ENCODE measurements at places on chromosomes 3 and 15.
A peak's percentile ranks its signal among the peaks of the same experiment; 100 is the strongest.

GRCh38 chr3:151639418-151639740 is 94.3 kb upstream of the AADACL2 start:
- DNase-seq = no peak

- DNase-seq = no peak
Observed at GRCh38 chr3:138594150-138594934, at the start of gene CEP70. TSS of gene CEP70 (minus strand) at chr3:138594260. CDS start at chr3:138572927, 21,333 bp downstream.

DNA sequence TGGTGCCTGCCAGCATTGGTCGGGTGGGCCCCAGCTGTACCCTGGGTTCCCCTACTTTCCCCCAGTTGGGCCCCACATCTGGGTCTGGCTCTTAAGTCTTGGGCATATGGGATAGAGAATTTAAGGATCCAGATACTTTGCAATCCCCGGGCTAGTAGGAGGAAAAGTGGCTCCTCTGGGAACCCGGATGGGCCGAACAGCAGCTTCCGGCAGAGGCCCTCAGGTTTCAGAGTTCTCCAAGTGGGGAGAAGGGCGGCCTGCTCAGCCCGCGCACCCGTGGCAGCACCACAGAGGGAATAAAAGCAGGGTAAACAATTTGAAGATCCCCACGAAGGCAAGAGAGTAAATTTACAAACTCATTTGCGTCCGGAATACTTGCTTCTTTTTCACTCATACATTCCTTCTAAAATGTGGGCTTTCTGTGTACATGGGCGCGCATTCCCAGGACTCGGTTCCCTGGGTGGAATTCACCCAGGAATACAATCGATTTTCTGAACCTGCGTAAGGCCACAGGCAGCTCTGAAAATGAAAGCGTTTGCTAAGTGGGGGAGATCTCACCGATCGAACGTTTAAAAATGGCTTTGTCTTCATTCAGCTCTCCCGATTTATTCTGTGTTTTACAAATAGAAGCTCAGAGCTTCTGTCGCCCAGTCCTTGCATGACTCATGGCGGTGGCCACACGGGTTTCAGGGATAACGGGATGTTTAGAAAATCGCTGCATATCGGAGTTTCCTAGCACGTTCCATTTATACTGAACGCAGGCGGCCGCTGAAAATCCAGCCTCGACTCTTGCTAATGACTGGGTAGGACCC is 74.0 kb upstream of the POLG start:
- no peak for DNase-seq

DNA sequence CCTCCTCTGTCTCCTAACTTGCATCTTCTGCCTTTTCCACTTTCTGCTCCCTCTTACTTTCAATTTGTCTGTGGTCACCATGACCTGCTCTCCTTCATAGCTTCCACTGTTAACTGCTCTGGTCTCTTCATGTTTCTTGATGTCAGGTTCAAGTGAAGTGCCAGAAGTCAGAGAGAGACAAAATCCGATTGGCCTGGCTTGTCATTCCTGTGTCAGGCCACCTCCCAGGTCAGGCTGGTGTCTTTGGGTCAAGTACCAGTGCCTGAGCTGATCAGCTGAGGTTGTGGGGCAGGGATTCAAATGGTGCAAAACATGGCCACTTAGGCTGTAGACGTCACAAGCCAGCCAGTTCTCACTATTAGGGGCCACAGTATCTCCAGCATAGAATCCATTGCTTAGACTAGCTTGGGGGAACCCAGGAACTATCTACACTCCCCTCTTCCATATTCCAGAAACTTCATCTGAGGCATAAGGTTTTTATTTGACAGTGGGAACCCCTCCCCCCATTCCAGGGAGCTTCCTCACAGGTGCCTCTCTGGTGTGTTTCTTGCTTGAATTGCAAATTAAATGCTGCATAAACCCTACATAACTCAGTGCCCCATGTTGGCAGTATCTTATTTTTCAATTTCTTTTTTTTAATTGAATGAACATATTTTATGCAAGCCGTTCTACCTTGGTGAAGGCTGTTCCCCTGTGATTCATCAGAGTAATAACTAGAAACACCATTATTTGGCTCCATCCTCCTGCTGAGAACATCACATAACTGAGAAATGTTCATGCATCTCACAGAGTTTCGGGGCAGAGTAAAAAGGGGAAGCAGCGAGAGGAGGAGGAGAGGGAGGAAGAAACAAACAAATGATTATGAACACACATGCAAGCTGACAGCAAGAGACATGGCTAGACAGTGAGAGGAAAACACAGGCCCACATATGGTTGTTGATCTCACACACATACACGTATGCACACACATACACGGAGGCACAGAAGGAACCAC is 175.8 kb downstream of the TLE3 start:
- DNase-seq = no peak

DNA sequence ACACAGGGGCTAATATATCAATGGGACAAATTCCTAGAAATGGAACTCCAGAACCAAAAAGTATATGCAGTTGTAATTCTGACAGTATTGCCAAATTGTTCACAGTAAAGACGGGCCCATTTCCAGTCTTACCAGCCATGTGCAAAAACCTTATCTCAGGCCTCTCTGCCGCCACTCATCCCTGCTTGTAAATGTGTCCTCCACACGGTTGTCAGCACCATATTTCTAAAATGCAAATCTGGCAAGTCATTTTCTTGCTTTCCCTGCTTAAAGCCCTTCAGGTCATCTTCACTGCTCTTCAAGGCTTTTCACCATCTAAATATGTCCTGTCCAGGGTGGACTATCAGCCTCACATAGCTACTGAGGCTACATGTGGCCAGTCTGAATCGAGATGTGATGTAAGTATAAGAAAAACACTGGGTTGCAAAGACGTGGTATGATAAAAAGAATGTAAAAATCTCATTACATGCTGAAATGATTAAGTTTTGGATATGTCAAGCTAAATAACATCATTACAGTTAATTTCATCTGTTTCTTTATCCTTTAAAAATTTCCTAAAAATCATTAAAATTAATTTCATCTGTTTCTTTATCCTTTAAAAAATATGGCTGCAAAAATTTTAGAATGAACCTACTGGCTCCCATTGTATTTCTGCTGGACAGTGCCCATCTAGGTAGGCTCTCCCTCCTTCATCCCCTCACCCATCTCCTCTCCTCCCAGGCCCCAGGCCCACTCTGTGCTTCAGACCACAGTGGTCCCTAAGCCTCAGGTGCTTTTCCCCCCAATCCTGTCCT is 980 bp downstream of the PARP9 start:
- DNase-seq = no peak

- DNase-seq = no peak
Observed at GRCh38 chr3:156975721-156976120, 149.6 kb downstream of the LEKR1 start.

DNA sequence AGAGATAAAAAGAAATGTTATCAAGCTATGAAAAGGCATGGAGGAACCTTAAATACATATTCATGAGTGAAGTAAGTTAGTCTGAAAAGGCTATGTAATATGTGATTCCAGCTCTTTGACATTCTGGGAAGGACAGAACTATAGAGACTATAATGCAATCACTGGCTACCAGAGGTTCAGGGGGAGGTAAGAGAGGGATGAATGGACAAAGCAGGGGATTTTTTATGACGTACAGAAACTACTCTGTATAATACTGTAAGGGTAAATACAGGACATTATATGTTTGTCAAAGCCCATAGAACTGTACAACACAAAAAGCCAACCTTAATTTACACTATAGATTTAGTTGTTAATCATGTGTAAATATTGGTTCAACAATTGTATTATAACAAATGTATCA is 46.1 kb downstream of the MCTP2 start:
- DNase-seq = no peak

- DNase-seq = no peak
Observed at GRCh38 chr3:38002291-38002876, 11.8 kb downstream of the VILL start.

DNA sequence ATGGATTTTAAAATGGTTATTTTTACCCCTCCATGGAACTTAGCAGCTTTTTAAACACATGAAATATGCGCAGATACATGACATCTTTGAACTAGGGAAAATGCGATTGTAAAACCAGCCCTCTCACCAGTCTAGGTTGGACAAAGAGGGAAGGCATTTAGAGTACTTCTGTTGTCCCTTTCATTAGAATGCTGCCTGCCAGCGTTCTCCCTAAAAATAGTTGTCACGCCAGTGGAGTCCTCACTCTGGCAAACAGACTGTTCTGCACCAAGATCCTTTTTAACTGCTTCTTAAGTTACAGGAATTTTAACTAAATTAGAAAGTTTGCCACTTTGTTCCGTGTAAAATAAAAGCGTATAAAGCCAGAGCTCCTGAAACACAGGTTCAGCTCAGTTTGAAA is 295.3 kb downstream of the VPS13C start:
- no peak for DNase-seq

DNA sequence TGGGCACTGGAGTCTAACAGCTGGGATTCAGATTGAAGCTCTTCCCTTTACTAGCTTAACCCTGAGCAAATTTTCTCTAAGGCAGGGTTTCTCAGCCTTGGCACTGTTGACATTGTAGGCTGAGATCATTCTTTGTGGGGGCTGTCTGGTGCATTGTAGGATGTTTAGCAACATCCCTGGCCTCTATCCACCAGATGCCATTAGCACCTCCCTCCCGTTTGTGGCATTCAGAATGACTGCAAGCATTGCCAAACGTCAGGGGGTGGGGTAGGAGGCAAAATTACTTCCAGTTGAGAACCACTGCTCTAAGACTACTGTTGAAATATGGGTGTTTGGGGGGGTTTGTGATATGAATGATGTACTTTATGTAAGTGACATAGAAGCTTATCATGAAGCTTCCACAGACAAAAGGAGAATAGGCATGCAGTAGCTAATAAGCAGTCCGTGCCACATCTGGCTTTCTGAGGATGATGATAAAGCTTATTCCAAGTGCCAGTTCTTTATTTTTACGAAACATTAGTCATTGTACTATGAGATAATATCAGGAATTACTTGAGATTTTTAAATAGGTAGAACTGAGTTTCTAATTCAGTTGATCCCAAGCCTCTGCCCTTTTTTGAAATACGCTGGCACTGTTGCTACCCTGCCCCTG is 39.3 kb downstream of the NKIRAS1 start:
- DNase-seq = peak; percentile 74

GRCh38 chr15:78195735-78196201 is 38.6 kb downstream of the ACSBG1 start:
- DNase-seq = peak; percentile 8

DNA sequence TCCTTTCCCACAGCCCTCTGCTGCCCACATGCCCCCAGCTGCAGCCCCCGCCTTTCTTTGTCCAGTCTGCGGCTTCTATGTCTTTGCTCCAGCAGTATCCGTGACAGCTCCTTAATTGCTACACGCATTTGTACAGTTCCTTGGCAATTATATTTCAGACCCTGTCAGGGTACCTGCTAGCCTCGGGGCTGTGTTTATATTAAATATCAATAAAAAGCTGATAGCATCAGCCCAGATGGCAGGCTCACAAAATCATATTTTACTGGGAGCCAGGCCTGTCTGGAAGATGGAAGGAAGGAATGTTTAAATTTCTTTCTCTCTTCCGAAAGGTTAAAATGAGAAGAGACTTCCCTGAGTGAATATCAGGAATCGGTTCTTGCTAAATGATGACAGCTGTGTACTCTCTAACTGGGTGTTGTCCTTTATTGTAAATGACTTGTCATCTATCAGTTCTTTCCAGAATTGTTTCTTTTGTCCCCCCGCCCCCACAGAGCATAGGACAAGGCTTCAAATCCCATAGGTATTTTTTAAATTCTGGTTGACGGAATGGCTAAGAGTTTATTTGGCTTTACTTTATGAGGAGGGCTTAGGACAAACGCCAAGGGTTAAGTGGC is 378.1 kb downstream of the LRTM1 start:
- DNase-seq = no peak

GRCh38 chr15:58065445-58066041 is at the start of gene ALDH1A2:
TSS of gene ALDH1A2 (minus strand) at chr15:58065711. CDS start at chr15:58065650, 61 bp downstream.
- peak; percentile 46 for DNase-seq

- DNase-seq = peak; percentile 10
Observed at GRCh38 chr3:33315826-33316225, 38.6 kb downstream of the FBXL2 start.

DNA sequence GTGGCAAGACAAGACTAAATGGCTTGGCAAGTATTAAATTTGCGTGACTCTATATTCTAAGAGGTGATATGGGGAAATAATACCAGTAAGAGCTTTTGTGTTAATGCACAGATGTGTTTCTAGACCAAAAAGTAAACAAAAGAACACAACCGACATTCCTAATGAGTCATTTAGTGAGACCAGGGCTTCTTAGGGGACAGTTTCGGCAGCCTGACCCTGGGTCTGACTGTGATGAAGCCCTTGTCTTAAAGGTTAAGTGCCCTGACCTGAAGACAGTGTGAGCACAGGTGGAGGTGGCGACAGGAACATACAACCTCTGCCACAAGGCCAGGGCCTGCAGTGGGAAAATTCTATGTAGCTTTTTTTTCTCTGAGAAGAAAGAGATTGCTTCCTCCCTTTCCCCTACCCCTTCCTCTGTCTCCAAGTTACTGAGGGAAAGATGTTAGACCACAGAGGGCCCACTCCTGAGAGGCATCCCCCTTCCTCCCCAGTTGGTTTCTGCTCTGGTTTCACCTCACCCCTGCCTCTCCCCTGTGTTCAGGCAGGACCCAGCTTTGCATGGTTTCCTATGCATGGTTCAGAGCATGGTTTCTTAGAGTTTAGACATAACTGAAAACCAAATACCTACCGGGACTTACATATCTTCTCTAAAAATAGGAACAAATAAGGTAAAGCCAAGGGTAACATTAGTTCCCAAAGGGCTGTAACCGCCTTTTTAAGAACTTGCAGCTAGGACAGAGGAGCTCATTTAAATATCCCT is 24.8 kb upstream of the CMTM7 start:
- no peak for DNase-seq

GRCh38 chr15:67433495-67434099 is 87.3 kb upstream of the C15orf61 start:
- DNase-seq = peak; percentile 26

DNA sequence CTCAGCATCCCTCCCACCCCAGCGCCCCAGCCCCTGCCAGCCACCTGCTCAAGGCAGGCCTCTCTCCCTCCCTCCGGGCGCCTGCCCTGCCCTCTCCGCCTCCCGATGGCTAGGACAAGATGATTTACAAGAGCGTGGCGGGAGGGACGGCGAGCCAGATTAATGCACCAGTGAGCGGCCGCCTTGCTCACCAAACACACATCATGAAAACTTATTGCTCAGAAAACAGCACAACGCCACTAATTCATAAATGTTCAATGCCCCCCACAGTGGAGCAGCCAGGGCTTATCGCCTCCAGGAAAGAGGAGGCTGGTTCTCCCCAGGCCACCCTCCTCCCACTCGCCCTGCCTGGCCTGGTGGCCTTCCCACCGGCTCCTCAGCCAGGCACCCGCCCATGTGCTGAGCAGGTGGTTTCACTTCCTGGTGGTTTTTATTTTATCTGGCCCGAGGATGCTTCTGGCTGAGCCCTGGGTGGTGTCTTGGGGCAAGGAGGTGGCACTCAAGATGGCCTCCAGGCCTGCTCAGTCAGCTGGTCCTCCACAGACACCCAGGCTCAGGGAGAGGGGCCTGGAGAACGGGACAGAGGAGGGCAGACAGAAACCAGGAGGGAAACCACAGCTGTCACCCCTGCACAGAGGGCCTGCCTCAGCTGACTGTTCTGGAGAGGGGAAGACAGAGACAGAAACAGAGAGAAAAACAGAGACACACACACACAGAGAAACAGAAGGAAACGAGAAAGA is 284.9 kb downstream of the UACA start:
- DNase-seq = peak; percentile 69
